ENCODE measurements at places on chromosomes 1 and 21.

DNA sequence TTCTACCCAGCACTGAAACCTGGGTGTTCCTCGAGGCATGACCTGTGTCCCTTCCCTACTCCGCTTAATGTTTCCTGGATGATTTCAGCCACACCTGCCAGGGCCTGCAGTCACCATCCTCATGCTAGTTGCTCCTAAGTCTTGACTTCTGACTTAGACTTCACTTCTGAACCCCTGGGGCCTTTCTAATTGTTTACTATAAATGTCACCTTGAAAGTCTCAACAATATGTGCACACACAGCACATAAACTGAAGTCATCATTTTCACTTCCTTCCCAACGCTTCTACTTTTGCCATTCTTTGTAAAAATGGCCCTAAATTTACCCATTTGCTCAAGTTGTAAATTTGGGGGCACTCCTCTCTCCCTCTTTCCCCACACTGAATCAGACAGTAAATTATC lies 141.1 kb downstream of the DYRK1A start:
- DNase-seq, result no peak

DNA sequence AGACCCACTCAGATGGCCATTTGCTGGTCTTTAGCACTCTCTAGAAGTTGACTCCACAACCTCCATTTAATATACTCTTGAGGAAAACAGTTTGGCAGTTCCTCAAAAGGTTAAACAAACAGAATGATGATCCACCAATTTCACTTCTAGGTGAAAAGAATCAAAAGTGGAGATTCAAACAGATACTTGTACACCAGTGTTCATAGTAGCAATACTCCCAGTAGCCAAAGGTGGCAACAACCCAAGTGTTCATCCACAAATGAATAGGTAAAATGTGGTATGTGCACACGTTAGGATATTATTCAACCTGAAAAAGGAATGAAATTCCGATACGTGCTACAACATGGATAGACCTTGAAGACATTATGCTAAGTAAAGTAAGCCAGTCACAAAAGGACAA lies 6.3 kb downstream of the PRCC start:
- DNase-seq, result no peak

DNA sequence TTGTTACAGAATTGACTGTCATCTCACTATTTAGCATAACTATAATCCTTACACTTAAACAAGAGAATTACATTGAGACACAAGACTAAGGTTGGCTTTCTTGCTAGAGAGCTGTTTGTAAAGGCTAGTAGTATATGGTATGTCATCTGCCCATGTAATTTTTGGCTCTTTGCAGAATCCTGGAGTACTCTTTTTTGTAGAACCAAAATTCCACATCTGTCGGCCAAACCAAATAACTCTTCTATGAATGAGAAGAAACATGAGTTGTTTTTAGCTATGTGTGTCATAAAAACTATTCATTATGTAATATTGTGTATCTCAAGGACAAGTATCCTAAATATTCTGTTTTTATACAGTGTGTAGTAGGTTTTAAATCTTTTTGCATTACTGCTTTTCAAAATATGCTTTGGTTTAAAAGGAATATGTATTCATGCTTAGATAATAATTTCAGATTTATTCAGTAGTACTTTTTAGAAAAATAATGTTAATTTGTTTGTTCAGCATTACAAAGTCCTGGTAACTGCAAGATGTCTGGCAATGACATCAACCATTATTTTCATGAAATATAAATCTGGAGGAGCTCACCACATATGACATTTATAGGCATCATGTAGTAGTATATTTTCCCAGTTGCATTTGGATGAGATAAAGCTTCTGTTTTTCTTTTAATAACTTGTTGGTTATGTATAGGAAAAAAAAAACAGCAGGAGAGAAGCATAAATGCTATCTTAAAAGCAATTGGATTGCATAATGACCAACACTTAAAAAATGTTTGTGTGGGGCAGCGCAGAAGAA lies 159.8 kb downstream of the HS2ST1 start:
- DNase-seq, result no peak

GRCh38 chr1:201377611-201378092 lies at the start of gene TNNT2:
TNNT2 (minus strand) TSS chr1:201377680; CDS start chr1:201373254, 4,426 bp downstream.
- no peak for DNase-seq

- DNase-seq, result no peak
Observed at GRCh38 chr1:192787914-192788585, 20.8 kb upstream of the RGS2 start.

DNA sequence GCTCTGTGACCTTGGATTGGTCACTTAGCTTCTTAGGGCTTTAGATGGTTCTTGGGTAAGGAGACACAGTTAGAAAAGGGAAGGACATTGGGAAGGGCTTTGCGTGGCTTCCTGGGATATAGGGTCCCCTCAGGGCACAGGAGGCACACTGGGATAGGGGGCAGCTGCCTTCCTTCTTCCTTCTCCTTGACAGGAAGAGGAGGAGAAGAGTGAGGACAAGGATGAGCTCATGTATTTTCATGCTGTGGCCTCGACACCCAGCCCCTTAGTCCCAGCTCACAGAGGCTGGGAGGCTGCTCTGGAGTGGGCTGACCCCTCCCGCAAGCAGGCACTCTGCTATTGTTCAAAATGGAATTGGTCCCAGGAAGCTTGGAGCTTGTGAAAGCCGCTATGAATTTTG lies 45.7 kb upstream of the POU3F1 start:
- DNase-seq, result no peak

- no peak for DNase-seq
Observed at GRCh38 chr1:2407991-2408275, 4.4 kb downstream of the PEX10 start.

DNA sequence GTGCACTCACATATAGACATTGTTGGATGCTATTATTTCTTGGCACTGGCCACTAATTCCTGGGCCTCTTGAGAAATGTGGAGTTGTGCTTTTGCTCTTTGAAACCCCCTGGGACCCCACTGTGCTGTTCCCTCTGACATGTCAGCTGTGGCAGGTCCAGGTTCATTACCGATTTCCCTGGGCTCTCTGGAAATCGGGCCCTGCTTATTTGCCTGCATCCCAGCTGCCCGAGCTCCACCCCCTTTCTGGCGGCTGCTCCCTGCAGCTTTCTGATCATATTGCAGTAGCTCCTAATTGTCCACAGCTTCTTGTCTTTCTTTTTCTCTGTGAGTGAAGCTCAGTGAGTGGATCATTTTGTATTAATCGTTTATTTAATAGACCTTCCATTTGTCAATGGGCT lies 183.7 kb upstream of the FAM78B start:
- DNase-seq, result no peak

DNA sequence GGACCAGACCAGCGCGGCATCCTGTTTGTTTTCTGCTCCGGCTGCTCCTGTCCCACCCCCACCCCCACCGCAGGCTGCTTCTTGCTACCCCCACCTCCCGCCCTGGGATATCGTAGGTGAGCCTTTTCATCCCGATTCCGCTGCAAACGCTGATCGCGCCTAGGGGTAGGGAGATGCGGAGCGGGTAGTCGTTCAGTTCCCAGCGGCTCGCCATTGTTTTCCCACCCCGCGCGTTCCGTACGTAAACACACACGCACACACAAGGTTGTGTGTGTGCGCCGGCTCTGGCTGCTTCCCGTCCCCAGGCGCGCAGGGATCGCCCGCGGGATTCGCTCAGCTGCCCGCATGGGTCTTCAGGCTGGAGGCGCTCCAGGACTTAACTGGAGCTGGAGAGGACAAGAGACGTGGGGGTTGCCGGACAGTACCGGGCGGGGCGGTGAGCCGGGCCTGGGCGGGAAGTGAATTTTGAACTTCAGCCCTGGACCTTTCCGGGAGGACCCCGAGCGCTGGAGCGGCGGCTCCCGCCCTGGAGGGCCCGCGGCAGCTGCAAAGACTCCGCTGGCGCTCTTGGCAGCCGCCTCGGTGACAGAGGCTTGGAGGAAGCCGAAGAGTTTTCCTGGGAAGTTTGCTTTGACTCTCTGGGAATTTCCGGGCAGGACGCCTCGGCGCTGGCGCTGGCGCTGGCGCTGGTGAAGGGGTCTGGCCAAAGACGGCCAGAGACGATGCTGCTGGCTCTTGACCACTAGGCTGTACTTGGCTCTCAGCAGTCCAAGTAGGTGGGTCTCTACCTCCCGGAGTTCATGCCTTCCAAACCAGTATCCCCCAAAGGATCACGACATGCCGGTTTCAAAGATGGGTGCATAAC lies 1.6 kb downstream of the SOX13 start:
- DNase-seq, result no peak

- no peak for DNase-seq
Observed at GRCh38 chr1:5961601-5962000, 30.6 kb downstream of the NPHP4 start.

GRCh38 chr1:9835758-9836631 lies 12.2 kb upstream of the CLSTN1 start:
- DNase-seq, result no peak

GRCh38 chr1:70331962-70332361 lies 22.6 kb downstream of the ANKRD13C start:
- DNase-seq, result no peak

- DNase-seq, result no peak
Observed at GRCh38 chr1:96236156-96236739, 485.3 kb upstream of the PTBP2 start.

DNA sequence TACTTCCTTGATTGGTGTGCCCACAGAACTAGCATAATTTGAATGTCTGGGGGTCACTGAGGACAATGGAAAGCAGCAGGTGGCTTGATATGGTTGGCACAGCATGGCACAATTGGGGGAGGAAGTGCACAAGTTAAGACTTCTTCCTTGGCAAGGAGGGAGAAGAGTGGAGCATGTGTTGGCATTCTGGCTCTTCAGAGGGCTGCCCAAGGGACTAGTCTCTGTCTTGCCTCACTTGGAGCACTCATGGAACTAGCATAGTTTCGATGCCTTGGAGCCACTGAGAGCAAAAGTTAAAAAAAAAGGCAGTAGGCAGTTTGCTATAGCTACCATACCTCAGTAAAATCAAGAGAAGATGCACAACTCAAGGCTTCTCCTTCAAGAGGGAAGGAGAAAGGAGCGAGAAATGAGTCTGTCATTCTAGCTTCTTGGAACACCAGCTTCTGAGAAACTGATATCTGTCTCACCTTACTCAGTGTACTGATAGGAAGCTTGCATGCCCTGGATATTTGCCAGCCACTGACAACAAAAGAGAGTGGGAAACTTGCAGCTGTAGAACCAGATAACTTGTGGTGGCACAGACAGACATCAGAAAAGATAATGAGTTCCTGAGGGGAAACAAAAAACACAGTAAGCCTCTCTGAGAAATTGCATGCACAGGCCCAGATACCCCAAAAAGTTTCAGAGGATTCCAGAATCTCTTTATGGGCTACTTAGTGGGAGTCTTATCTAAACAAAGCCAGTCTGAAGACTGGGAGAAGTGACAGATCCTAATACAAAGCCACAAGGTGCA lies 207.5 kb upstream of the SAMSN1 start:
- no peak for DNase-seq

DNA sequence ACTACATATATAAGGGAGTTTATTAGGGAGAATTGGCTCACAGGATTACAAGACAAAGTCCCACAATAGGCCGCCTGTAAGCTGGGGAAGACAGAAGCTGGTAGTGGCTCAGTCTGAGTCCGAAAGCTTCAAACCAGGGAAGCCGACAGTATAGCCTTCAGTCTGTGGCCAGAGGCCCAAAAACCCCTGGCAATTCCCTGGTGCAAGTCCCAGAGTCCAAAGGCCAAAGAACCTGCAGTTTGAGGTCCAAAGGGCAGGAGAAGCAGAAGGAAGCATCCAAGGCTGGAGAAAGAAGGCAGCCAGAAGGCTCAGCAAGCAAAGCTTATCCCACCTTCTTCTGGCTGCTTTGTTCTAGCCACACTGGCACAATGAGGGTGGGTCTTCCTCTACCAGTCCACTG lies 13.9 kb downstream of the TTLL7 start:
- no peak for DNase-seq

GRCh38 chr21:43919871-43920801 lies 55.1 kb downstream of the AGPAT3 start:
- no peak for DNase-seq

DNA sequence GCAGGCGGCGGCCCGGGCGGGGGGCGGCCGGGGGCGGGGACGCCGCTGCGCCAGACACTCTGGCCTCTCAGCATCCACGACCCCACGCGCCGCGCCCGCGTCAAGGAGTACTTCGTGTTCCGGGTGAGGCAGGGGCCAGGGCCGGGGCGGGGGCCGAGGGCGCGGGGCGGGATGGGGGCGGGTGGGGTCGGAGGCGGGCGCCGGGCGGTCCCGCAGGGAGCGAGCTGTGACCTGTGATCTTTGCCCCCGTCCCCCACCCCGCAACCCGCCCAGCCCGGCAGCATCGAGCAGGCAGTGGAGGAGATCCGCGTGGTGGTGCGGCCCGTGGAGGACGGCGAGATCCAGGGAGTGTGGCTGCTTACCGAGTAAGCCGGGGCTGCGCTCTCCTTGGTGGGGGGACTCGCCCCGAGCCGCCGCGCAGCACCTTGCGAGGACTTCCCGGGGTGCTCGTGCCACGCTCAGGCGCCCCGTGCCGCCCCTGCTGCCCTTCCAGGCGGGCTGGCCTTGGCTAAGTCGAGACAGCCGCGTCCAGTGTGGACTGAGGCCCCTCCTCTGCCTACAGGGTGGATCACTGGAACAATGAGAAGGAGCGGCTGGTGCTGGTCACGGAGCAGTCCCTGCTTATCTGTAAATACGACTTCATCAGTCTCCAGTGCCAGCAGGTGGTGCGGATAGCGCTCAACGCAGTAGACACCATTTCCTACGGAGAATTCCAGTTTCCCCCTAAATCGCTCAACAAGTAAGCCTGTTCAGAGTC lies 514 bp downstream of the TPRG1L start:
- DNase-seq, result no peak

DNA sequence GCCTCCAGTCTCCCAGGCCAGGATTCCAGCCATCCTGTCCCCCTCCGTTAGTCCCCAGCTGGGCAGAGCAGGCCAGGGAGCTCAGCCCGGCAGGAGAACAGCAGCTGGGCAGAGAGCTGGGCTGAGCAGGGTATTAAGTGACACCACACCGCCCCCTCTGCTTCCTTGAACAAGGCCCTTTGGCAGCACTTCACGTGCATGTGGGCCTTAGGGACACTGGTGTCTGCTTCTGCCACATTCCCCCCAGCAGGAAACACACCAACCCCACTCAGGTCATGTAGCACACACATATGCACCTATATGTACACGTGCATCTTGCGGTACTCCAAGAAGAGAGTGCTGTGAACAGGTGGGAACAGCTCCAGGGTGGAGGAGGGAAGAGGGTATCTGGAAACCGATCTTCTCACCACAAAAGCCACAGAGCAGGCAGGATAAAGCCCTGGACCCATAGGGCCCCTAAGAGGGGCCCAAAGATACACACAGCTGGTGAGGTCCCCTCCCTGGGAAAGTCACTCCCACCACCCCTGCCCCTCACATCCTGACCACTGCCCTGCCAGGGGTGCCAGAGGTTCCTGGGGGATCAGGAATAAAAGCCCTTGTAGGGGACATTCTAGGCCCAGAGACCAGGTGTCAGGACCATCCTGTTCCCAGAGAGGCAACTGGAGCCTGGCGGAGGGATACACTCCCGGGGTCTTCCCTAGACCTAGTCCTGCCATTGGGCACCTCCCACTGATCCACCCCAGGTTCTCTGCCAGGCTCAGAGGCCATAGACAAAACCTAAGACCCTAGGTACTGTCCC lies 4.5 kb downstream of the EPHA2 start:
- no peak for DNase-seq
